ENCODE measurements at places on chromosomes 7 and 10. TPM values are rescaled to one million over a fixed set of nuclear protein-coding genes. Genes with fewer than 3 reads are reported as not detected.

GRCh38 chr7:92768501-92769393 is 67.6 kb downstream of the CDK6 start:
- DNase-seq: peak; percentile 71

- DNase-seq: no peak
Measured at GRCh38 chr7:157552295-157552993, 215.6 kb downstream of the DNAJB6 start.

DNA sequence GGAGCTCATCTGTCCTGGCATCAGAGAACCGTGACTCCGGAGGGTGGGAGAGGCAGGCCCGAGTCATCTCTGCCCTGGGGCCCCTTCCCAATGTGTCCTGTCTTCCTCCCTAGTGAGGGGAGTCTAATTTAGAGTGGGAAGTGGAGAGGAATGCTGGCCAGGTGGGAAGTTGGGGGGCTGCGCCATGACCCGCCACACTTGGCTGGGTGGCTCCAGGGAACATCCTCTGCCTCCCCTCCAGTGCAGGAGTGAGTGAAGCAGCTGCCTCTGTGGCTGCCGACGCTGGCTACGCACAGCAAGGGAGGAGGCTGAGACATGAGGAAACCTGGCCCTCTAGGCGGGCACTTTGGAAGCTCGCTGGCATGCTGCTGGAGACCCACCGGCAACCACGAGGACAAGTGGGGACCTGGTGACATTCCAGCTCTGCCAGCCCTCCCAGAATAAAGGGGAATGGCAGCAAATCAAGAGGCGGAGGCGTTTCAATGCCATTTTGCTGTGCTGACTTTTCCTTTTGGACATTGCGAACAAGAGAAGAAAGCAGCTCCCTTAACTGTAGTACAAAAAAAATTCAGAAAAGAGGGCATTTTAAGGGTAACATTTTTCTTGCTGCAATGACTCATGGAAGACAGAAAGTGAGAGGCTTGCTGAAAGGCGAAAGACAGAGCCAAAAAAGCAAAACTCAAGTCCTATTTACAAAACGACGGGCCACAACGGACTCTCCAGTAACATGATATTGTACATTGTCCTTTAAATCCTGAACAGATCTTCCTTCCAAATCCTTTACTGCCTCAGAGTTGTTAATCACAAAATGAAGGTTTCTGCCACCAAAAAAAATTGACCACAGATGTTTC is 121.2 kb upstream of the PITRM1 start:
- DNase-seq: no peak

GRCh38 chr7:28405662-28406061 is 6.7 kb upstream of the CREB5 start:
- DNase-seq: peak; percentile 97

DNA sequence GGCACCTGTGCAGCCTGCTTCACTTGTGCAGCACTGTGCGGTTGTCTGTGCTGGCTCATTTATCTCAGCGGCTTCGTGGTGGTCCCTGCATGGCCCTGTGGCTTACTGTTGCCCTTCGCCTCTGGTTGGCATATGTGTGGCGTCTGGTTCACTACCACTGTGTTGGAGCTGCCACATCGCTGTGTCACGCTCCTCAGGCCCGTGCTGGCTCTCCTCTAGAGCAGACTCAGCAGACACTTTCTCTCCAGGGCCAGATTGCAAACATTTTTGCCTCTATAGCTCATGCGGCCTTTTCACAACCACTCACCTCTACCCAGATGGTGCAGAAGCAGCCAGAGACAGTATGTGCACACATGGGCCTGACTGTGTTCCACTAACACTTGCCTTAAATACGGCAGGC is 37.9 kb downstream of the PPP2R2D start:
- no peak for DNase-seq

The PRSS37 gene
- total RNA-seq: not detected

- no peak for DNase-seq
Measured at GRCh38 chr7:98805956-98806838, 63.6 kb downstream of the TMEM130 start.

GRCh38 chr7:8590791-8591190 is 157.4 kb downstream of the NXPH1 start:
- DNase-seq: no peak

- peak; percentile 80 for DNase-seq
Measured at GRCh38 chr7:974820-975681, at the start of gene COX19. Gene COX19 (minus strand): TSS chr7:975549. CDS start chr7:975509, 40 bp downstream.

The CLRN3 gene
- not detected for total RNA-seq

- DNase-seq: no peak
Measured at GRCh38 chr7:154566877-154567276, 436.0 kb downstream of the PAXIP1 start.

DNA sequence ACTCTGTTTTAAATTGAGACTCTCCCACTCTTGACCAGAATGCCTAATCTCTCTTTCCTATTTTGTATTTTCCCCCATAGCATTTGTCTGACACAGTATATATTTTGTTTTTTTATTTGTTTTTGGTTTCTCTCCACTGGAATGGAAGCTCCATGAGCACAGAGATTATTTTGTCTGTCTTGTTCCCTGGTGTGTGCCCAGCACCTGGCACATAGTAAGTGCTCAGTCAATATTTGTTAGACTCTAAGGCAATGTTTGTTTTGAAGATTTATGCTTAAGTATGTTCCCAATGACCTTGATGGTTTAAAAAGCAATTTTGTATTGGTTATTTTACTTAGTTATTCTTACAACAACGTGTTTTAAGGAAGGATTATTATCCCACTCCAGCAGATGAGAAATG is 201.8 kb downstream of the DYNC1I1 start:
- DNase-seq: no peak

DNA sequence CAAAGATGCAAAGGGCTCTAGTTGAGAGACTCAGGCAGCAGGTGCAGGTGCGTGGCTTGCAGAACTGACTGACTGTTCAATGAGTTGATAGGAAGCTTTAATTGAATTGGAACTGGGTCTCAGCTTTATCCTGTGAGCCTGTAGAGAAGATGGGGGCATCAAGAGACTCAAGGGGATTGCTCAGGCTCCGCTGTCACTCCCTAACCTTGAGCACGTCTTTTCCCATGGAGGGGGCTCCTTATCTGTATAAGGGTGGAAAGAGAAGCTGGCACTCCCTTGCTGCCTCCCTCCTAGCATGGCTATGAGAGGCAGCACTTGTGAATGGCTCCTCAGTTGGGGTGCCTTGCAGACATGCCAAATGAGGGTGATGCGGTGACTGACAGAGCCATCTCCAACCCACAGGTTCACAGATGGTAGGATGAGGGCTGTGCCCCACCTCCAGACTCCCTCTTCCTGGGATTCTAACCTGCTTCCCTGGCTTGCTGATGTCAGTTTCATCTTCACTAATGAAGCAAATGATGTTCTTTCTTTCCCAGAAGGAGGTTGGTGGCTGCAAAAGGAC is 12.4 kb upstream of the PLEKHA1 start:
- DNase-seq: no peak

DNA sequence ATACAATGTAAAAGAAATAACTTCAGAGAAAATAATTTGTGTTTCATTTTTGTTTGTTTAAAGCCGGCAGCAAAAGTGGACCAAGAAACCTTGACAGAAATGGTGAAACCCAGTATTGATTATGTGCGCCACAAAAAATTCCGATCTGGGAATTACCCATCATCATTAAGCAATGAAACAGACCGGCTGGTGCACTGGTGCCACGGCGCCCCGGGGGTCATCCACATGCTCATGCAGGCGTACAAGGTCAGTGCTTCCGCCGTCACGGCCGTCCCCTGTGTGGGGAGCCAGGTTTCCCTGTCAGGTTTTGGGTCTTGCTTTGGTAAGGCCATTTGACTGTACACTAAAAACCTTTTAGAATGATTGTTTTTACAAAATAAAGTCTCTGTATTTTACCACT is 46.7 kb downstream of the LANCL2 start:
- DNase-seq: no peak

DNA sequence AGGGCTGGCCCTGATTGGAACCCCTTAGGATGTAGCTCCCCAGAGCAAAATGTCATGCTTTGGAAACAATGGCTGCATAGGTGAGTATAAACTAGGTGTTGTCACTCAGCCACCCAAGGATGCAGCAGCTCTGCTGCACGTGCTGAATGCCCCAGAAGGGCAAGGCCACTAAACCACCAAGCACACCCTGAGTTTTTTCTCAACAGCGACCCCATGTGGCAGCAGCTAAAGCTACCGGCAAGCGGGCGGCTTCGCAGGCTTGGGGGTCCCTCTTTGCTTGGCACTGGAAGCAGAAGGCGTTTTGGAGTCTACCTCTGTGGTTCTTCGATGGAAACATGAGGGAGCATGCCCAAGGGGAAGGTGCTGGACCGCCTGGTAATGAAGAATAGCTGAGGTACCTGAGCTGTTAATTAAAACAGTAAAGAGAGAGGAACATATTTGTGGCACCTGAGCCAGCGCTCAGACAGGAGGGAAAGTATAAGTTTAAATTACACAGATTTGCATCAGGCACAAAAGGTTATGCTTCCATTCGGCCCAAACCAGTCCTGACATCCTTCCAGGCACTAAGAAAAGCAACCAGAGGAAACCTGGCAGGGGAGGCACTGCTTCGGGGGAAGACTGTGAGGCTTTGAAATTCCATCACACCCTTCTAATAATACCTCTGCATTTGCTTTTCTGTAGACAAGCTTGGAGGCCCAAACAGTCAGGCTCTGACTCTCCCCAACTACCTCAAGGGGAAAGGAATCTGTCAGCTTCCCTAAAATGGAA is 152.1 kb downstream of the GFRA1 start:
- no peak for DNase-seq

GRCh38 chr7:568031-568951 is 48.6 kb upstream of the PDGFA start:
- no peak for DNase-seq

The MDFIC gene
- total RNA-seq: 21.0 TPM

DNA sequence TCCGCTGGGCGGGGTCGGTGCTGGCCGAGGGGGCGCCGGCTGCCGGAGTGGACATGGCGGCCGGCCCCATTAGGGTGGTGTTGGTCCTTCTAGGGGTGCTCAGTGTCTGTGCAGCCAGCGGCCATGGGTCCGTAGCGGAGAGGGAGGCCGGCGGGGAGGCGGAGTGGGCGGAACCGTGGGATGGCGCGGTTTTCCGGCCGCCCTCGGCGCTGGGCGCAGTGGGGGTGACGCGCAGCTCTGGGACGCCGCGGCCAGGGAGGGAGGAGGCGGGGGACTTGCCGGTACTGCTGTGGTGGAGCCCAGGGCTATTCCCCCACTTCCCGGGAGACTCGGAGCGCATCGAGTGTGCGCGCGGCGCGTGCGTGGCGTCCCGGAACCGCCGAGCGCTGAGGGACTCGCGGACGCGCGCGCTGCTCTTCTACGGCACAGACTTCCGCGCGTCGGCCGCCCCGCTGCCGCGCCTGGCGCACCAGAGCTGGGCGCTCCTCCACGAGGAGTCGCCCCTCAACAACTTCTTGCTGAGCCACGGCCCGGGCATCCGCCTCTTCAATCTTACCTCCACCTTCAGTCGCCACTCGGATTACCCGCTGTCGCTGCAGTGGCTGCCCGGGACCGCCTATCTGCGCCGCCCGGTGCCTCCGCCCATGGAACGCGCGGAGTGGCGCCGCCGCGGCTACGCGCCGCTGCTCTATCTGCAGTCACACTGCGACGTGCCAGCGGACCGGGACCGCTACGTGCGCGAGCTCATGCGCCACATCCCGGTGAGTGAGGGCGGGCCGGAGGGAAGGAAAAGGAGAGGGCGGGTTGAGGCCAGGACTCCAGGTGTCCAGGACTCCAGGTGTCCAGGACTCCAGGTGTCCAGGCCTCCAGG is 9.3 kb upstream of the CHCHD1 start:
- peak; percentile 92 for DNase-seq

DNA sequence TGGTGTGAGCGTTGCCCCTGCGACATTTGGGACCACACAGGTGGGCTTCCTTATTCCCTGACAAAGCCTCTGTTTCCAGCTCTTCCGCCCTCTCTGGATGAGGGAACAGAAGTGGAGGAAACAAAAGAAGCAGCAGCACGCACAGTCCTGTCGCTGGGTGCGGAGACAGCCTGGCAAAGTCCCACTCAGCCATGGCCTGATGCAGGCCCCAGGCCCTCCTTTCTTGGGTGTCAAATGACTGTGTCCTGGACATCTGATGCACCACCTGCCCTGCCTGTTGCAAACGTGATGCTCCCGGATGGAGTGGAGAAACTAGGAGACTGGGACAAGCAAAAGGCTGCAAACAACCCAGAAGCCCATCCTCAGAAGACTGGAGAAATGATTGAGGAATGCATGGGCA is 20.7 kb downstream of the ZMIZ2 start:
- no peak for DNase-seq

DNA sequence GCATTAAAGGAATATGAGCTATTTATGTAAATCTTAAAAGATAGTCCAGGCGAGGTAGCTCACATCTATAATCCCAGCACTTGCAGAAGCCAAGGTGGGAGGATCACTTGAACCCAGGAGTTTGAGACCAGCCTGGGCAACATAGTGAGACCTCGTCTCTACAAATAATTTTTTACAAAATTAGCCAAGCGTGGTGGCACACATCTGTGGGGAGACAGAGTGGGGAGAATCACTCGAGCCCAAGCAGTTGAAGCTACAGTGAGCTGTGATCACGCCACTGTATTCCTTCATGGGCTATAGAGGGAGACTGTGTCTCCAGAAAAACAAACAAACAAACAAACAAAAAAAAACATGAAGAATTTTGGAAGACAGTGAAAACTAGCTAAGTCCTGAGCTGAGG is 28.4 kb downstream of the HERC4 start:
- DNase-seq: no peak

The PAX4 gene
- not detected for total RNA-seq

GRCh38 chr7:36153571-36154097 is 580 bp downstream of the EEPD1 start:
- no peak for DNase-seq

The GPC2 gene
- 4.0 TPM for total RNA-seq

- DNase-seq: no peak
Measured at GRCh38 chr10:110337401-110337800, 32.7 kb upstream of the SMNDC1 start.

The FKBP6 gene
- total RNA-seq: not detected

The ELOVL3 gene
- total RNA-seq: 0.45 TPM

DNA sequence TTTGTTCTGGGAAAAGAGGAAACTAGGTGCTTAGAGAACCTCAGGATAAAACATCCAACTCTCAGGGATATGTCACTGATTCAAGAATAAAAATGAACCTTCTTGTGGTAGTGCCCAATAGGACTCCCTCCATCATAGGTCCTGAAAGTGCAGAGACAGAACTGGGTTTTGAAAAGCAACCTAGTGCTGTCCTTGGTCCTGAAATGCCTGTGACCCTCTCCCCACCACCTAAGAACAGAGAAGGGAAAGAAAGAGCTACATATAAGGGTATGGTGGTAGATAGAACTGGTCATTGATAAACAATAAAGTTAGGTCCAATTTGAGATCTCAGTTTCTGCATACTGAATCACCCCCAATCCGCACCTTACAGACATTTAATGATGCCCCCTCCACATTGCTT is 953.3 kb downstream of the XPNPEP1 start:
- DNase-seq: no peak

- peak; percentile 4 for DNase-seq
Measured at GRCh38 chr10:94546901-94547185, 1.3 kb downstream of the HELLS start.
